Small intestine (tissue), 16 donors: ENCODE measurements at places on chromosomes 16 and 17. TPM values are rescaled to one million over a fixed set of nuclear protein-coding genes. Genes with fewer than 3 reads are reported as not detected.

GRCh38 chr17:57747221-57748017 lies 2.3 kb upstream of the CCDC182 start:
- no peak overlapping the region for H3K4me3 ChIP-seq

DNA sequence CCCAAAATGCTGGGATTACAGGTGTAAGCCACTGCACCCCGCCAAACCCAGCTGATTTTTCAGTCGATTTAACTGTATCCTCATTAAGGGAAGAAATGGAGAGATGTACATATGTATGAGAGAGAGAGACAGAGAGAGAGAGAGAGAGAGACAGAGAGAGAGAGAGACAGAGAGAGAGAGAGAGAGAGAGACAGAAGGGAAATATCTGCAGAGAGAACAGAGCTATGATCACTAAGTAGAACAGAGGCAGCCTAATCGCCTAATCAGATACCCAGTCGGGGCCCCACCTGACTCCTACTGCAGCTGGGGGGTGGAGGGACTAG lies 70.0 kb downstream of the RBBP6 start:
- no peak for DNase-seq
- H3K27ac ChIP-seq = no peak overlapping the region
- H3K27me3 ChIP-seq = peaks cover 17% of the 10 kb centered on the region

CAVIN1 gene
- polyA plus RNA-seq = 2.7 TPM

GRCh38 chr16:9599415-9600120 lies 508.1 kb downstream of the HAPSTR1 start:
- H3K4me3 ChIP-seq = no peak overlapping the region
- no peaks in the 10 kb centered on the region for H3K27me3 ChIP-seq
- H3K4me1 ChIP-seq = no peaks in the 10 kb centered on the region
- H3K27ac ChIP-seq = no peak overlapping the region
- DNase-seq = no peak

SLC13A2 gene
- polyA plus RNA-seq = 320 TPM

KRTAP4-3 gene
- not detected for polyA plus RNA-seq

DNA sequence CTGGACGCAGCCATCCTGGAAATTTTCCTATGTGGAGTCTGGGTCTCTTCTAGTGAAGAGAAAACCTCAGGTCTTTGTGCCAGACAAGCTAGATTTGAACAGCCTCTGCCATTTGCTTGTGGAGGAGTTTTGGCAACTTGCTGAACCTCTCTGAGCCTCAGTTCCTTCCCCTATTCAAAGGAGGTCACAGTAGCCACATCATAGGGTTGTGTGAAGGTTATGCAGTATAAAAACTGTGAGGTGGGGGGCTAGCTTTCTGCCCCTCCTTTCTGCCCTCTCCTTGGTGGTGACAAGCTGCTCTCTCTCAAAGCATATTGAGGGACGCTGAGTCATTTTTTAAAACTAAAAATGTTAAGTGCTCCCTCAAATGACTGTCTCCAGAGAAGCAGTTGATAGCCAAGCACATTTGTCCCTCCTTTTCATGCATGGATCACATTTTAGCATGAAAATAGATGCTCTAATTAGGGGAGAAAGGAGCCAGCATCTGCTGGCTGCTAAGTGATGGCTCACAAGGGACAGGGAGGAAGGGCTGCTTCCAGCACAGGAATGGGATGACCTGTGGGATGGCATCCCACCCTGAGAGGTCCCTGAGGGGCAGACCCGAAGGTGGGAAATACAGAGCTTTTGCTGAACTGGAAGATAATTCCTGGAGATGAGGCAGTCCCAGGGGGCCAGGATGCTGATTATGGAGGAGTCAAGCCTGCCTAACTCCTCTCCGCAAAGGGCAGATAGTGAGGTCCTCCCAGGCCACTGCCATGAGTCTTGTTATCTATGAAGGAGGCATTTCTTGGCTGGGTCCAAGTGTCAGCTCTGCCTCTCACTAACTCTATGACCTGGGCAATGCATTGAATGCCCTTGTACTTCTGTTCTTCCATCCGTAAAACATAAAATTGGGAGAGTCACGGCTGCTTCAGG lies 218.8 kb downstream of the RAB11FIP4 start:
- H3K27me3 ChIP-seq = no peaks in the 10 kb centered on the region
- no peaks in the 10 kb centered on the region for H3K4me1 ChIP-seq
- no peak for DNase-seq
- no peak overlapping the region for H3K27ac ChIP-seq
- no peak overlapping the region for H3K4me3 ChIP-seq

- peak overlapping the region; percentile 65 for H3K27ac ChIP-seq
- H3K36me3 ChIP-seq = no peaks in the 10 kb centered on the region
- H3K27me3 ChIP-seq = peaks cover 65% of the 10 kb centered on the region
- H3K4me3 ChIP-seq = no peak overlapping the region
- peaks cover 8% of the 10 kb centered on the region for H3K4me1 ChIP-seq
These were observed 7.4 kb downstream of the FOXF1 start for GRCh38 chr16:86517652-86518258.

DNA sequence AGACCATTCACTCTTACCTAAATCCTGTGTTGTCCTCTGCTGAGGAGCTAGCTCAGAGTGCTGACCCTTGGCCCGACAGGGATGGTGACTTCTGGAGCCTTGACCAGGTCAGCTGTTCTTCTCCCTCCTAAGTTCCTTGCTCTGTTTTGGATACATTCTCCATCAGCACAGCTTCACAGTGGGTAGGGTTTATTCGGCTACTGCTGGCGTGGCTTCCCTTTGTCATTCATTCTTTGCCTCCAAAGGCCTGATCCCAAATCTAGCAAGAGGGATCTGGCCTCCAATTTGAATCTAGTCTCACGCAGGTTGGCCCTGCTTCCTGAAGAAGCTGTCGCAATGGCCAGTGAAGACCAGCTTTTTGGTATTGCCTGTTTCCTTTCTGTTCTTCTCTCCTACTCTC lies 116.6 kb downstream of the SHISA9 start:
- no peak overlapping the region for H3K27ac ChIP-seq
- H3K4me3 ChIP-seq = no peak overlapping the region
- no peaks in the 10 kb centered on the region for H3K27me3 ChIP-seq
- no peaks in the 10 kb centered on the region for H3K36me3 ChIP-seq
- no peak for DNase-seq

PPP1R27 gene
- 0.12 TPM for polyA plus RNA-seq

DNA sequence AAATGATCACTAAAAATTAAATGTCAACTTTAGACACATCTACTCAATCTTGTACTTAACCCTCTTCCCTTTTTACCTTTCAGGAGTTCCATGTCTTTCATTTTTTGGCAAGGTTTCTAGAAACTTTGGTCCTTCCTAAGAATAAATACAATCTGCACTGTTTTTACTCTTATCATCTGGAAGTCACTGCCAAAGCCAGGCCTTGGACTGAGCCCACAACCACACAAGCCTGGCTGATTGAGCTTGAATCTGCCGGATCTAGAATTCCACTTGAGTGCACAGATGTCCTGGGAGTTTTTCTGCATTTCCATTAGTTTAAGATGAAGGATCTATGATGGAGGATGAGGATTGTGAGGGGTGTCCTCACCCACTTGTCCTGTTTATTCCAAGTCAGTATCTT lies 126.1 kb downstream of the VPS53 start:
- peaks cover 3% of the 10 kb centered on the region for H3K36me3 ChIP-seq
- no peak overlapping the region for H3K27ac ChIP-seq
- no peaks in the 10 kb centered on the region for H3K4me1 ChIP-seq
- H3K27me3 ChIP-seq = no peaks in the 10 kb centered on the region

DNA sequence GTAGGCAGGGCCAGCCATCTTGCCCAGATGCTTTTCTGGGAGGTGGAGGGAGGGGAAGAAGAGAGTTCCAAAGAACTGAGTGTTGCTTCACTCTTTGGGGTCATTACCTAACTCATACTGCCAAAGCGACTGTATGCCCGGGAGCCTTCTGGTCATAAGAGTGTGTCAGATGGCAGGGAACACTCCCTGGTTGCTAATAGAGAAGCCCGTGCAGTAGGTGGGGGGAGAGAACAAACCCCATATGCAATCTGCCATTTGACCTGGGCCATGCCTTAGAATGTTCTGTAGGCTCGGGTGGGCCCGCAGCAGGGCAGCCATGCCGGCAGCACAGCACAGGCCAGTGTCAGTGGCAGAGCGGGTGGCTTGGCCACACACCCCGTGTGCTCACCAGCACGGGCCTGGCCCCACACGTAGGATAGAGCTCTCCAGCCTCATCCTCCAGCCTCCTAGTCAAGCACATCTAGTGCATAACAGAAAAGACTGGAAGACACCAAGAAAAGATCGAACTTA lies 120.5 kb downstream of the SOCS1 start:
- peaks cover 13% of the 10 kb centered on the region for H3K4me1 ChIP-seq
- no peaks in the 10 kb centered on the region for H3K27me3 ChIP-seq
- H3K27ac ChIP-seq = no peak overlapping the region
- no peaks in the 10 kb centered on the region for H3K36me3 ChIP-seq

GRCh38 chr16:51172368-51172767 lies 21.3 kb upstream of the SALL1 start:
- peaks cover 7% of the 10 kb centered on the region for H3K27me3 ChIP-seq
- no peak for DNase-seq
- no peaks in the 10 kb centered on the region for H3K36me3 ChIP-seq
- no peak overlapping the region for H3K27ac ChIP-seq
- no peak overlapping the region for H3K4me3 ChIP-seq

- DNase-seq = peak; percentile 25
- no peaks in the 10 kb centered on the region for H3K36me3 ChIP-seq
- H3K4me1 ChIP-seq = no peaks in the 10 kb centered on the region
- H3K4me3 ChIP-seq = no peak overlapping the region
These were observed 244.0 kb downstream of the TMEM114 start for GRCh38 chr16:8346294-8346693.

ADAM11 gene
- polyA plus RNA-seq = not detected

- no peak overlapping the region for H3K27ac ChIP-seq
- H3K4me3 ChIP-seq = no peak overlapping the region
- no peaks in the 10 kb centered on the region for H3K36me3 ChIP-seq
- no peaks in the 10 kb centered on the region for H3K27me3 ChIP-seq
- DNase-seq = no peak
These were observed 267.7 kb downstream of the ABCC12 start for GRCh38 chr16:47888142-47888541.

C17orf67 gene
- polyA plus RNA-seq = 41.9 TPM

GRCh38 chr17:40153603-40154236 lies 13.4 kb downstream of the CASC3 start:
- H3K4me3 ChIP-seq = no peak overlapping the region
- H3K4me1 ChIP-seq = no peaks in the 10 kb centered on the region
- H3K27me3 ChIP-seq = no peaks in the 10 kb centered on the region
- no peaks in the 10 kb centered on the region for H3K36me3 ChIP-seq
- no peak for DNase-seq

C16orf54 gene
- polyA plus RNA-seq = 0.22 TPM

TBX21 gene
- polyA plus RNA-seq = 0.31 TPM

MYOCD gene
- polyA plus RNA-seq = 1.1 TPM

GRCh38 chr17:64102627-64103390 lies 27.1 kb downstream of the ERN1 start:
- no peaks in the 10 kb centered on the region for H3K36me3 ChIP-seq
- no peak overlapping the region for H3K27ac ChIP-seq
- no peaks in the 10 kb centered on the region for H3K27me3 ChIP-seq
- no peak overlapping the region for H3K4me3 ChIP-seq

- H3K36me3 ChIP-seq = no peaks in the 10 kb centered on the region
- H3K4me3 ChIP-seq = no peak overlapping the region
- no peak overlapping the region for H3K27ac ChIP-seq
- peak; percentile 65 for DNase-seq
- H3K4me1 ChIP-seq = peaks cover 4% of the 10 kb centered on the region
- no peaks in the 10 kb centered on the region for H3K27me3 ChIP-seq
These were observed 130.3 kb downstream of the IRF8 start for GRCh38 chr16:86029131-86029741.

DNA sequence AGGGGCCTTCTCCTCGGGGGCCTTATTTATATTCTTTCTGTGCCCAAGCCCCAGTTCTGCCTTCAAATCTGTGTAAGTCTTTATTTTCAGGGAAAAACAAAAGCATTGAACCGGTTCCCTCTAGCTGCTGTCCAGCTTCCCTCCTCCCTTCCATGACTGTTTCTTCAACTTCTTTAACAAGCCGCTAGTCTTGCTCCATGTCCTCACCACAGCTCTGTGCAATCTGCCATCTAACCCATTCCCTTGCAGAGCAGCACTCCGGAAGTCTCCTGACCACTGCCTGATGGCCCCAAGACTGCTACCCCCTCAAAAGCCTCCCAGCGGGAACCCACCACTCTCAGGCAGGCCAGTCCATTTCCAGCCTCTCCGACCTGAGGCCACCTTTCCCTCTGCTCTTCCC lies 16.9 kb downstream of the EMC8 start:
- H3K36me3 ChIP-seq = peaks cover 3% of the 10 kb centered on the region
- no peaks in the 10 kb centered on the region for H3K4me1 ChIP-seq
- H3K4me3 ChIP-seq = no peak overlapping the region
- no peak overlapping the region for H3K27ac ChIP-seq
- no peak for DNase-seq

HEXIM1 gene
- polyA plus RNA-seq = 46.5 TPM

IKZF3 gene
- polyA plus RNA-seq = 1.4 TPM

SLC6A2 gene
- polyA plus RNA-seq = not detected
